Activated effector memory CD4-positive, alpha-beta T cell treated with anti-CD3 and anti-CD28 coated beads, Interleukin-2, amount 50 U/mL, for 16 hours (primary cell): ENCODE measurements at places on chromosomes 1 and 21.

GRCh38 chr1:23376890-23377811, 7.5 kb upstream of the ZNF436 start:
- DNase-seq = no peak

GRCh38 chr1:34842952-34843371, 16.6 kb downstream of the SMIM12 start:
- DNase-seq = no peak

DNA sequence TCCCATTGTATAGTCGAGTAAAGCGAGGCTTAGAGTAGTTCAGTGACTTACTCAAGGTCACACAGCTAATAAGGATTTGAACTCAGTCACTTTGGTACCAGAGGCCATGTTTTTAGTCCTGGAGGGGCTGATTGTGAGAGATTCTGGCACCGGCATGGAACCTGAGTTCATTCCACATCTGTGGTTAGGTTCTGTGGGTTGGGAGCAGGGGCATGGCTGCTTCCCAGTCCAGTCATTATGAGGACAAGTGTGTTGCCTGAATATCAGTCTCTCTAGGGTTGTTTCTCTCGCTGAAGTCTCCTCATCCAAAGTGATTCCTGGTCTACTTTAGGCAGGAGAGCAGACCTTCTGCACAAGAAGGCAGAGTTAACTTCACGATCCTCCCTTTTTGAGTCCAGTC, 90.6 kb downstream of the C1orf94 start:
- DNase-seq = no peak

GRCh38 chr1:22661880-22662279, 8.8 kb downstream of the C1QB start:
- DNase-seq = no peak

DNA sequence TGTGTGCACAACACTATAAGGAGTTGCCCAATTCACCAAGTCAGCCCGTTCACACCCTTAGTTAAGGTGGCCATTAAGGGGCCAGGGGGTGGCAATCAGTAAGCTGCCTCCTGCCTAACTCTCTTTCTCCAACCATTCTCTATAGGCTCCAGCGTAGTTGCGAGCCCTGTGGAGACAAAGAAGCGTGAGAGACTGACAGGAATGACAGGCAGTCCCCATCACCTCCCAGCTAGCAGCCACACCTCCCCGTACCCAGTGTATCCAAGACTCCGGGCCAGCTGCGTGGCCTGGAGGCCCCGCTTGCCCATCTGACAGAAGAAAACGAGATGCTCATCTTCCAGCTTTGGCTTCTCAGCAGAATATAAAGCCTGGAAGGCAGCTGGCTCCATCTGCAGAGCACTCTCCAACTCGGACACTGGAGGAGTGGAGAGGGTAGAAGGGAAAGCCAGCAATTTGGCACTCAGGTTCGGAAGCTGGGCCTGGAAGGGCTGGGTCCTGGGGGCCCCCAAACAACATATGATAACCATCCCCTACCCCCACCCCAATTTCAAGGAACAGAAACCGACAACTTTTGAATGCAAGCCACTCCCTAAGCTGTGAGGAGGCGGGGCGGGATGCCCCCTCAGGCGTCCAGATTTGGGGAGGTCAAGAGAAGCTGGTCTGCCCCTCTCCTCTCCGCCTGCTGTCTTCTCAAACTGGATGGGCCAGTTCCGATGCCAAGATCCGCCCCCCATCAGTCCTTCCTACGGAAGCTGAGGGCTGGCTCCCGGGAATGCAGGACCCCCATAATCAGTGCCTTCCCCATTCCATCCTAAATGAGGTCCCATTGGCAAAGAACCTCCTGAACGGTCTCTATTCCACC, 872 bp downstream of the TSTD1 start:
- DNase-seq = no peak

GRCh38 chr1:29234471-29234870, 1.9 kb upstream of the PTPRU start:
- DNase-seq = no peak

DNA sequence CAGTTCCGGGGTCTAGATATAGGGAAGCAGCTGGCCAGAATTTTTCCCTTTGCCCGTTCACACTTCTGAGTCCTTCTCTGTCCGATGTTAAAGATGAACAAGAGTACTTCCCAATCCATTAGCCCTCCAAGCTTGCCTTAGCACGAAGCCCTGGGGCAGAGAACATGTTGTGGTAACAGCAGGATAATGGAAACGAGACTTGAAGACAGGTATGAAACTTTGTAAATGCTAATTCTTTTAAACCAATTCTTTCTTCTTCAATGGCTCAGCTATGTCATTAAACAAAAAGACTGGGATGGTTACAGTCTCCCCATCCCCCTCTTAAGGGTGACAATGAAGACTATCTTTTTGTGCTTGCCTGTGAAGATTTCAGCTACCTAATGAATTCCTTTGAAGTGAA, 218.5 kb downstream of the PLA2G4A start:
- no peak for DNase-seq

GRCh38 chr1:33010932-33011731, 25.6 kb downstream of the AK2 start:
- DNase-seq = no peak

DNA sequence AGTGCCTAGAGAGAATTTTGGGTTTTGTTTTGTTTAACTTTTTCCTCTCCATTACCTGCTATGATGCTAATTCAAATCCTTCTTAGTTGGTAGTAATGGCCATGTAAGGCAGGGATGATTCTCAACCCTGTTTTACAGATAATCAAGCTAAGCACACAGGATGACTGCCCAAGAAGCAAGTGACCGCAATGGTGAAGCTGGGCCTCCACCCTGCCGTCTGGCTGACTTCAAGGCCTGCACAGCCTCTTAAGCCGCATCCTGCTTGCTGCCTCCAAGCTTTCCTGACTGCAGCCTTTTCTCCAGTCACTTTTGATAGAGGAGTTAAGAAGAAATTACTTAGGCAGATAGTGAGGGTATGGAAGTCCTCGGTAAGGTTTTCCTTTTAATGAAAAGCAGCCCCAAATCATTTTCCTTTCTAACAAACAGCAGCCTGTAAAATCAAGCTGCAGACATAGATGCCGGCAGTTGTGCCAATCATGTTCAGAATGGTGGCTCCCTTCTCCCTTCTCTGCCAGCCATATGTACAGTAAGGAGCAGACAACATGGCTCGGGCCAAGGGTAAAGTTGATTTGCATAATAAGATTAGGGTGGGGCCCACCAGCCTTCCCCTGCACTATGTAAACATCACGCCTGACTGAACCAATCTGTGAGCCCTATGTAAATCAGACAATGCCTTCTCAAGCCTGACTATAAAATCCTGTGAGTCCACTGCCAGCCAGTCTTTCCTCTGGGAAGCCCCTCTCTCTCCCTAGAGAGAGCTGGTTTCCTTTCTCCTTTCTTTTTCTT, 8.8 kb upstream of the CTBS start:
- no peak for DNase-seq

GRCh38 chr1:53376041-53376461, 48.2 kb upstream of the LRP8 start:
- peak; percentile 43 for DNase-seq

GRCh38 chr1:43348809-43349593, 9.8 kb upstream of the CDC20 start:
- DNase-seq = peak; percentile 77

- no peak for DNase-seq
Observed at GRCh38 chr1:239814306-239814881, 277.3 kb upstream of the FMN2 start.
